ENCODE measurements at places on chromosomes 6 and 20.

DNA sequence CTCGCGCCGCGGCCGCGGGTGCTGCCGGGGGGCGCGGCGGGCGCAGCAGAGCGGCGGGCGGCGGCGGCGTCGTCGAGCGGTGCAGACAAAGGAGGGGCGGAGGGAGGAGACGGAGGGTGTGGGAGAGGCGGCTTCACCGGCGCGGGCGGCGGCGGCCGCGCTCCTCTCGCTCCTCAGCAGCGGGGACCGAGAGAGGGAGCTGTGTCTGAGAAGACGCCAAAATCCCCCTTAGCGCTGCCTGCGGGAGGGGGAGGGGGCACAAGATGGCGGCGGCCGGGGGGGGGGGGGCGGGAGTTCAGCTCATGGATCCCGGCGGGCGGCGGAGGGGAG is 296 bp downstream of the ADNP start:
- DNase-seq, result no peak

DNA sequence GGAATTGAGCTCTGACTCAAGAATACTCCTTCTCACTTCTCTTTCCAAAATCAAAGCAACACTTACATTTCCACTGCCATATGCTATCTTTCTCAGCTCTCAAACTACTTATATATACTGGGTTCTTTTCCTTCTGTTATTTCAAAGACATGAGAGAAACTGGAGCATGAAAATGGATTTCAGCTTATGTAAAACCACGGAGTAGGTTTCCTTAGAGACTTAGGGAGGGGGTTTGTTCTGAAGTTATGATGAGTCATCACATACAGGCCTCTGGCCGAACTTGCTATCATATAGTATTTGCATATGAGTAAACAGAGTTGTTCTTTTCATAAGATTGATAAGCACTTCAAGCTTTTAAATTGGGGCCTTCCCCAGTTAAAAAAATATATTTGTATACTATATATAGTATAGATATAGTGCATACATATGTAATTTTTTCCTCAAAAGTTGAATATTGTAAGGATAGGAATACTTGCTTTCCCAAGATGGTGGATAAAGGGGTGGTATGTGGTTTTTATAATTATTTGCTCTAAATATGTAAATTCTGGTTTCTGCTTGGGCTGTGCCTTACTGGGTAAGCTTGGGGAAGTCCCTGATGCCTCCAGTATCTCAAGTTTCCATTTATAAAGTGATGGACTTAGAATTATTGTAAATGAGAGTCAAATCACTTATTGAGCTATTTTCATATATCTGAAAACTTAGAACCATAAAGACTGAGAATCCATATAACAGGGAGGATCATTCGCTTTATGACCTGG is 273.9 kb downstream of the RFPL4B start:
- no peak for DNase-seq

- DNase-seq, result no peak
Measured at GRCh38 chr6:92911301-92911700, 508.1 kb downstream of the EPHA7 start.

- no peak for DNase-seq
Measured at GRCh38 chr6:149508485-149508884, 23.7 kb upstream of the ZC3H12D start.

DNA sequence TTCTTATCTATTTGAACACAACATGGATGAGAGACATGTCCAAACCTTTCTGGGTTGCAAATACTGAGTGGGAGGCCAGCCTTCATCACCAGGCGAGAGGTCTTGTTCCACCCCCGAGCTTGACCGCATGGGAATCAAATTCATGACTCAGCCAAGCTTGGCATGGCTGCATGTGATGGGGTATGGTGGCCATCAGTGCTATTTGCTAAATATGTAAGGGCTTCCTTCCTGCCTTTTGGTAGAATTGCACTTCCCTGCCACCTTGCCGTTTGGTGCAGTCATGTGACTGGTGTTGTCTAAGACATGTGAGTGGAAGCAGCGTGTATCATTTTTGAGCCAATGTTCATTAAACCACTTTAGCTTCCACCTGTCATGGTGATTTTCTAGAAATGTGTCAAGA is 508.9 kb upstream of the SULF2 start:
- no peak for DNase-seq

GRCh38 chr6:33816911-33817310 is 13.1 kb upstream of the MLN start:
- DNase-seq, result no peak

DNA sequence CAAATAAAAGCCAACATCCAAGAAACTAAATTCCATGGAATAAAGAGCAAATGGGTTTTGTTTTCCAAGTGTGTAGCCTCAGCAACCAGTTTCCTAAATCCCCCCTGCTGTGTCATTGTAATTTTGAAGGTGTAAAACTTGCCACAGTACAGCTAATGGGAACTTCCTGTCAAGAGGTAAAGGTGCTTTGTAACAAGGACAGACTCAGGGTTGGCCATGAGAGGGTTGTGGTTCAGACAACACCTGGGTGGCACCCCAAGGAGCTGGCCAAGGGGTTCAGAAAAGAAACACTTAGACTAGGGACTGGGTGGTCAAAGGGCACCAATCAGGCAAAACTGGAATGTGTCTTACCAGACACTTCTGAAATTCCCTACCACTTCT is 52.4 kb upstream of the LYRM2 start:
- DNase-seq, result no peak

GRCh38 chr6:41155132-41155805 is 1.1 kb upstream of the TREML1 start:
- DNase-seq, result no peak

DNA sequence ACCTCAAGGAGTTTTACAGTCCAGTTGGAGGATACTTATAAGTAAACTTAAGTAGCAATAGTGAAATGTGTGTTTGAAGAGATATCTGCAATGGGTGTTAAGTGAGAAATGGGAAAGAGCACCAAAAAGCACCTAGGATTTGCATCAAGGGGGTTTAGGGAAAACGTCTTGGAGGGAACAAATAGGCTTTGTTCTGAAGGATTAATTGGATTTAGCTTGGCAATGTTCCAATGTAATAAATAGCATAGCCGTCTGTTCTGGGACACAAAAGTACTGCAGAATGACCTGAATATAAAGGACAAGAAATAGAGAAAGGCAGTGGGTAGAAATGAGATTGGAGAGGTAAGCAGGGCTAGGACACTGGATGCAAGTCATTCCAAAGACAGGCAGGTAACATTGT is 2.8 kb upstream of the MYO6 start:
- DNase-seq, result no peak

DNA sequence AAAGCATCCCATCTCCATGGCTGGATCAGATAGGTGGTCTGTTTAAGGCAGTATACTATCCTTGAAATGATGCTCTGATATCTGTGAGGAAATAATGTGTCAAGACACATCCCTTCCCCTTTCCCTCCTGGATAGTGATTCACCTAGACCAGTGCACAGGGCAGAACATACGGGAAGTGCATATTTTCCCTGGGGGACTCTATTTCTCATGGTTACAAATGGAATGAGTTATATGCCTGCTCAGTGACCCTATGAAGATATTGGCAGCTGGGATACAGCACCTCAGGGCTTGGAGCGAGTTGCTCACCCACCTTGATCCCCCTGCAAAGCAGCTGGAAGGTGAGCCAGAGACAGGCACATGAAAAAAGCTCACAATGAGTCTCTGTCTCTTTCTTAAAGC is 67.5 kb upstream of the PRL start:
- DNase-seq, result no peak

GRCh38 chr6:41063884-41064285 is 8.3 kb downstream of the OARD1 start:
- no peak for DNase-seq

DNA sequence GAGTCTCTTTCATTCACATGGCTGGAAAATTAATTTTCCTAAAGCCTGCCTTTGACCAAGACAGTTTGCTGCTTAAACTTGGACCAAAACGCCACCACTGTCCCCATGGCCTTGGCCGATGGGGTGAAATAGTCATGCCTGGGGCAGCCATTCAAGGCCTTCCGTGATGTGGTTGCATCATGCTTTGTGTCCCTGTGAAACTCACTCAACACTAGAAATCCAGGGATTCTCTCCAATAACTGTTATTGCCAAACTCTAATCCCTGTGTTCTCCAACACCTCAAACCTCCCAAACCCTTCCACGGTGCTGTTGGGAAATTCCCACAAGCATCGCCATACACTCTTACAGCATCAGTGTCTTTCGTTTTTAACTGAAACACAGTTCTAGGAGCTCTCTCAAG is 1.4 kb upstream of the TXNDC5 start:
- DNase-seq, result no peak

GRCh38 chr6:166772518-166772917 is 145.5 kb upstream of the RPS6KA2 start:
- no peak for DNase-seq

- DNase-seq, result no peak
Measured at GRCh38 chr6:163260111-163260895, 154.2 kb upstream of the QKI start.

DNA sequence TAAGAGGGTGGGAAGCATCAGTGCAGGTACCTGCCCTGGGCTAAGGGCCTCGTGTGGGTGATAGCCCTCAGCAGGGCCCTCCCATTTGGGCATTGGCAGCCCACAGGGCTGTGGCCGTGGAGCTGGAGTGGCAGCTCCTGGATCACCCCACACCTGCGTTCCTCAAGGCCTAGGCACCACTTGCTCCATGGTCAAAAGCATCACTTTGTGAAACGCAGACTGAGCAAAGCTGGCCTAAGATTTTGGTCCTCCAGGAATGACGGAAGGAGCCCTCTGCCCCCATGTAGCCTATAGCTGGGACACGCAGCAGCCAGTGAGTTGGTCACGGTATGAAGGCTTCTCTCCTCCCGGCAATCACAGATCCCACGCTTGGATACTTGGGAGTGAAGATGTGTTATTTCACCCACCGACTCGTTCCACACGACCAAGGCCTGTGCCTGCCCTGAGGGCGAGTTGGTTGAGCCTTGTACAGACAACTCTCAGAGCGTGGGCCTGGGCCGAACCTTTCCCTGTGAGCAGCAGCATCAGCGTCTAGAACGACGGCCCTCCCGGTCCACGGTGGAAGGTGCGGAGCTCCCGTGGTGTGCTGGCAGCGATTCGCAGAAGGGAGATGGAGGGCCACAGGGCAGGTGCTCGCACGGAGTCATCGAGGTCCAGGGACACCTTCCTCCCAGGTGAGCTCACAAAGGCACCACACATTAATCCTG is 39.7 kb downstream of the THBS2 start:
- no peak for DNase-seq

- no peak for DNase-seq
Measured at GRCh38 chr6:49528571-49528970, 21.9 kb upstream of the C6orf141 start.

- DNase-seq, result no peak
Measured at GRCh38 chr20:63533388-63533787, 3.8 kb downstream of the PTK6 start.

All from cardiac septum (tissue), 1 donor.